Activated gamma-delta T cell treated with anti-CD3 and anti-CD28 coated beads, Interleukin-2, amount 50 U/mL, for 16 hours (primary cell): ENCODE measurements at places on chromosomes 7 and 10.
A peak's percentile ranks its signal among the peaks of the same experiment; 100 is the strongest.

DNA sequence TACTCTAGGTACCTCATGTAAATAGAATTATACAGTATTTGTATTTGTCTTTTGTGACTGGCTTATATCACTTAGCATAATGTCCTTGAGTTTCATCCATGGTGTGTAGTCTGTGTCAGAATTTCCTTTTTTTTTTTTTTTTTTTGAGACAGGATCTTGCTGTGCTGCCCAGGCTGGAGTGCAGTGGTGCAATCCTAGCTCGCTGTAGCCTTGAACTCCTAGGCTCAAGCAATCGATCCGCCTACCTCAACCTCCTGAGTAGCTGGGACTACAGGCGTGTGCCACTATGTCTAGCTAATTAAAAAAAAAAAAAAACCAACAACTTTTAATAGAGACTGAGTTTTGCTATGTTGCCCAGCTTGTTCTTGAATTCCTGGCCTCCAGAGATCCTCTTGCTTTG is 89.8 kb upstream of the PODXL start:
- DNase-seq = no peak

DNA sequence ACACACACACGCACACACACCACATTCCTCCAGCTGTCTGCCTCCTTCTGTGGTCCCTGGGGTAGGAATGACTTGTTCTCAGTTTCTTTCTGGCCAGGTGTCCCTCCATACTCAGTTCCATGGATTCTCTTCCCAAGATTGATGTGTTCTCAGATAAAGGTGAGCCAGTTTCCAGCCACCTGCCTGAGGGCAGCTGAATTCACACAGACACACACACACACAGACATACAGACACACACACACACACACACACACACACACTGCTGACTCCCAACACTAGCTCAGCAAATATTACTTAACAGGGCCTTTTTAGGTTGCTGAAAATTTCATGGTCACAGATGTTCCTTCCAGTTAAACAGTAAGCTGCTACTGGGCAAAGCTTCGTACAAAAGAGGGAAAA is 45.4 kb upstream of the GDF10 start:
- DNase-seq = no peak

DNA sequence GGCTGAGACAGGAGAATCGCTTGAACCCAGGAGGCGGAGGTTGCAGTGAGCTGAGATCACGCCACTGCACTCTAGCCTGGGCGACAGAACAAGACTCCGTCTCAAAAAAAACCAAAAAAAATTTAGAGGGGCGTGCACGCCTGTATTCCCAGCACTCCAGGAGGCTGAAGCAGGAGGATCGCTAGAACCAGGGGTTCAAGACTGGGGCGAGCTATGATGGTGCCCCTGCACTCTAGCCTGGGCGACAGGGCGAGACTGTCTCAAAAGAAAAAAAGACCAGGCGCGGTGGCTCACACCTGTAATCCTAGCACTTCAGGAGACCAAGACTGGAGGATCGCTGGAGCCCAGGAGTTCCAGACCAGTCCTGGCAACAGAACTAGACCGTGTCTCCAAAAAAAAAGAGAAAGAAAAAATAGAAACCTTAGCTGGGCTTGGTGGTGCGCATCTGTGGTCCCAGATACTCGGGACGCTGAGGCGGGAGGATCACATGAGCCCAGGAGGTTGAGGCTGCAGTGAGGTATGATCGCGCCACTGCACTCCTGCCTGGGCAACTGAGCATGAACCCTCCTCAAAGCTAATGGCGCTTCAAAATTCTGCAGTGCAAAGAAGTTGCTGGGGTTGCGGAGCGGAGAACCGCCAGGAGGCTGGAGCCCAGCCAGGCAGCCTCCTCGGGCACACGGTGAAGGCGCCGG is 382 bp upstream of the MBLAC1 start:
- DNase-seq = peak; percentile 52

- no peak for DNase-seq
Observed at GRCh38 chr7:66758950-66759628, 18.6 kb downstream of the RABGEF1 start.

- DNase-seq = no peak
Observed at GRCh38 chr7:152516216-152516615, 80.4 kb upstream of the KMT2C start.

GRCh38 chr10:96642973-96643372 is 56.2 kb upstream of the TM9SF3 start:
- peak; percentile 43 for DNase-seq

DNA sequence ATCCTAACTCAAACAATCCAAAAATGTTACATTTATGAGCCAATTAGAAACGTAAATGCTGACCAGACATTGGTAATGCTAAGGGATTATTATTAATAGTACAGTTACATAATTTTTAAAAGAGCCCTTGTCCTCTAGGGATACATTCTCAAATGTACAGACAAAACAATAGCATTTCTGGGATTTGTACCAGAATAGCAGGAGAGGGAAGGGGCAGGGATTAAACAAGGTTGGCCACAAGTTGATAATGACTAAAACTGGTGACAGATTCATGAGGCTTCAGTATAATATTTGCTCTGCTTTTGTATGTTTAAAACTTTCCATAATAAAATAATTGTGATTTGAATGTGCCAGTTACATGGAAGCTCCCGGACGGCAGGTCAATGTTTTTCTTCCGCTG is 27.0 kb downstream of the HSPA12A start:
- DNase-seq = no peak

GRCh38 chr10:132755166-132755711 is 30.7 kb downstream of the NKX6-2 start:
- no peak for DNase-seq

DNA sequence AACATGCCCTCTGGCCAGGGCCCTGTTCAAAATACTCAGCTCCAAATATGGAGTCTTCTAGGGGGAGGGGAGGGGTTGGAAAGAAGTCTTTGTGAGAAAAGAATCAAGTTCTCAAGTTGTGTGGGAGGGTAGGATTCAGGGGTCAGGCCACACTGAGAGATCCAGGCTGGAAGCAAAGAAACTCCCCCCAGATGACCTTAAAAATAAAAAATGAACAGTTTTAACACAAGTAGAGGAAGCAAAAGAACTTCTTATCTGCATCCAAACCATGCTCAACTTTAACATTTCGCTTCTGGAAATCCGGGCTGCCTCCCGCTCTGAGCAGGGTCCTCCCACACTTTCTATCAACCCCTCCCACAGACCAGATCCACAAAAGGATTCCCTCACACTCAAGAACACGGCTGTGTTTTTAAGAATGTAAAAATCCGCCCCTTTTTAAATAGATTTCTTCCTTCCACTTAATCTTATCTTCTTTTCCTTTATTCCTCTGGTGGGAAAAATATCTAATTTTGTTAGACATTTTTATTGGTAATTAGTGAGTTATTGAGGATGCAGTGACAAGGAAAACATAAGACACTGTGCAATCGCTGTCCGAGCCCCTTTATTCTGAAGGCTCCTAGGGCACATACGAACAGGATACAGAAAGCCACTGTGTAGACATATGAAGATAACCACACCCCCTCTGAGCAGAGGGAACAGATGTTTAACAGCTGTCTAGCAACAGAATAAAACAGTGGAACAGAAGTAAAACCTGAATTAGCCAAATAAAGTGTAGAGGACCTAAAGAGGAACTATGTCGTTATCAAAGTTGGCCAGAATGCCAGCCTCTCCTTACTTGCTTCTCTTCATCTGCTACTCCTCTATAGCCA is 43.8 kb downstream of the CYTH3 start:
- no peak for DNase-seq

GRCh38 chr10:100020886-100021253 is 11.1 kb upstream of the DNMBP start:
- no peak for DNase-seq

DNA sequence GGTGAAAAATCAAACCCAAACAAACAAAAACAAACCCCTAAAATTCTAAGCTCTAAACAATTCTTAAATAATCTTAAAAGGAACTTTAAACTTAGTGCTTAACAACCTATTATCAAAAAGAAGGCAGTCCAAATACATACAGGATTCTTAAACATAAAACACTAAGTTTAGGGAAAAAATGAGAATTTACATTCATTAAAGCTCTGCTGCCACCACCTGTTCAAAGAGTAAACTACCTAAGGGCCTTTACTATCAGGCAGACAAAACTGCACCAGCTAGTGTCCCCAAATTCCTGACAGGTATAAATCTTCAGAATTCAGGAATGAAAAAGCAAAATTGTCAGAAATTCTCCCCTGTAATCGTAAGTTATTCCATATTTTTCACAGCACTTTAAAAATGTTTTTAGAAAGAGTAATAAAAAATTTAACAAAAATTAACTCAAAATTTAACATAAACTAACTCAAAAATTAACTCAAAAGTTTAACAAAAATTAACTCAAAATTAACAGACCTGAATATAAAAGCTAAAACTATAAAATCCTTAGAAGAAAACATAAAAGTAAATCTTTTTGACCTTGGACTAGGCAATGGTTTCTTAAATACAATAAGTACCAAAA is 55.1 kb downstream of the PDZD8 start:
- no peak for DNase-seq

DNA sequence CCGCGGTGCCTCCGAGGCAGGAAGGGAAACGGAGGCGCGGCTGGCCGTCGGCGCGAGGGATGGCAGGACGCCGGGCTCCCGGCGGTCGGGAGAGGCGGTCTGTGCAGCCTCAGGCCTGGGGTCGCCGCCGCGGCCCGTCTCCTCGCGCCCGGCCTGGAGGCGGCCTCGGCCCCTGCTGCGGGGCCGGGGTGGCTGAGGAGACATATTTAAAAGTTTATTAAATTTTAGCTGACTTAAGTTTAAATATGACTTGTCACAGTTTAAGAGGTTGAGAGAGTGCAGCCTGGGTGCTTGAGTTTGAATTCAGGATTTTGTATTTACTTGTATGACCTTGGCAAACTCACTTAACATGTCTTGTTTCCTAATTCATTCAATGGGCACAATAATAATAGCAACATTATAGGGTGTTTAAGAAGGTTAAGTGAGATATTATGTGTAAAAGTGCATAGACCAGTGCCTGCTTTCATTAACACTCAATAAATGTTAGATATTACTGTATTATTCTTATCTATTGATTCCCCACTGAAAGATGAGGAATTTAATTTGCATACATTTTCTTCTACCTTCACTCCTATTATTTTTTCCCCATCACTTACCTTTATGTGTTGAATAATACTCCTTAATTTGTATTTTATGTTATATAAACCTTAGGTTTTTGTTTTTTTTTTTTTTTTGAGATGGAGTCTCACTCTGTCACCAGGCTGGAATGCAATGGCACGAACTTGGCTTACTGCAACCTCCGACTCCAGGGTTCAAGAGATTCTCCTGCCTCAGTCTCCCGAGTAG is 718 bp downstream of the DYNC2I1 start:
- no peak for DNase-seq

DNA sequence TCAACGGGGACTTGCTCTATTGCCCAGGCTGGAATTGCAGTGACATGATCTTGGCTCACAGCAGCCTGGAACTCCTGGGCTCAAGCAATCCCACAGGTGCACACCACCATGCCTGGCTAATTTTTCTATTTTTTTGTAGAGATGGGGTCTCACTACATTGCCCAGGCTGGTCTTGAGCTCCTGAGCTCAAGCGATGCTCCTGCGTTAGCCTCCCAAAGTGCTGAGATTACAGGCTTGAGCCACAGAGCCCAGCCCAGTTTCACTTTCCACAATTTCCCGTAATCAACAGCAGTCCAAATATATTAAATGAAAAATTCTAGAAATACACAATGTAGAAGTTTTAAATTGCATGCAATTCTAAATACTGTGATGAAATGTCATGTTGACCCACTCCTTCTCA is 24.0 kb downstream of the SEPTIN14 start:
- no peak for DNase-seq

- no peak for DNase-seq
Observed at GRCh38 chr7:151251689-151252560, 3.4 kb upstream of the SMARCD3 start.

DNA sequence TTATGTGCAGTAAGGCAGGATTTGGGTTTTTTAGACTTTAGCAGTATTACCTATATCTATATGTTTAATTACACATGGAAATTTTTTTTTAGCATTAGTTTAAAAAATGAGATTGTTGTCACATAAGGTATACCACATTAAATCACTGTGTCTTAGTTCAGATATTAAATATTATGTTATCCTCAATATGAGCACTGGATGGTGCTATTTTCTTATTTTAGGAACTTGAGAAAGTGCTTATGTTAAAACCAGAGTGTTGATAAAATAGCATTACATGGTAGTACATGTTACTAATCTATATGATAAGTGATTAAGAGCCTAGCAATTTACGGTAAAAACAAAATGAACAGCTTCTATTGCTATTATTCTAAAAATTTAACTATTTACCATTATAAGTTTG is 28.8 kb downstream of the MIOS start:
- DNase-seq = no peak

DNA sequence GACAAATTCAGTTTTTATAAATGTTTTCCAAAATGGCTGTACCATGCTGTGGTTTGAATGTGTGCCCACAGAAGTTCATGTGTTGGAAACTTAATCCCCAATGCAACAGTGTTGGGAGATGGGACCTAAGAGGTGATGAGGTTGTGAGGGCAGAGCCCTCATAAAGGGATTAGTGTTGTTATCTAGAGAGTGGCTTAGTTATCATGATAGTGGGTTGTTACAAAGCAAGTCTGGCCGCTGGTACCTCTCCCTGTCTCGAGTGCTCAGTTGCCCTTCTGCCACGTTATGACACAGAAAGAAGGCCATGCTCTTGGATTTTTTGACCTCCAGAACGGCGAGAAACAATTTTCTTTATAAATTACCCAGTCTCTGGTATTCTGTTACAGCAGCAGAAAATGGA is 119.0 kb downstream of the BTAF1 start:
- no peak for DNase-seq

DNA sequence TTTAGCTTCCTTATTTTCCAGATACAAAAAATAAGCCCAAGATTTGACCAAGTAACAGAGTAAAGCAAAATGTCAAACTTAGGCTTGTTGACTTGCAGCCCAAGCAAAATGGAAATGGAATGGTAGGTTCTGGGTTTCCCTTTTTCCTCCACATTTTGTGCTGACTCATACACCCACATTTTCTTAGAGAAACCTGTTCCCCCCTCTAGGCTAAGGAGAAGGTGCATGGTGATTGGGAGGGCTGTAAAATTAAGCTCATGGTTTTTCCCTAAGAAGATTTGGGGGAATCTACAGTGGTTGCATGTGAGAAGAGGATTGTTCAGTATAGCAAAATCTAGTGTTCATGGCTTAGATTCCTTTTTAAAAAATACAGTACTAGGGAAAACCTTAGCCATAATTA is 127.4 kb downstream of the ARL4A start:
- DNase-seq = no peak
